ENCODE measurements at places on chromosomes 12 and 14.

DNA sequence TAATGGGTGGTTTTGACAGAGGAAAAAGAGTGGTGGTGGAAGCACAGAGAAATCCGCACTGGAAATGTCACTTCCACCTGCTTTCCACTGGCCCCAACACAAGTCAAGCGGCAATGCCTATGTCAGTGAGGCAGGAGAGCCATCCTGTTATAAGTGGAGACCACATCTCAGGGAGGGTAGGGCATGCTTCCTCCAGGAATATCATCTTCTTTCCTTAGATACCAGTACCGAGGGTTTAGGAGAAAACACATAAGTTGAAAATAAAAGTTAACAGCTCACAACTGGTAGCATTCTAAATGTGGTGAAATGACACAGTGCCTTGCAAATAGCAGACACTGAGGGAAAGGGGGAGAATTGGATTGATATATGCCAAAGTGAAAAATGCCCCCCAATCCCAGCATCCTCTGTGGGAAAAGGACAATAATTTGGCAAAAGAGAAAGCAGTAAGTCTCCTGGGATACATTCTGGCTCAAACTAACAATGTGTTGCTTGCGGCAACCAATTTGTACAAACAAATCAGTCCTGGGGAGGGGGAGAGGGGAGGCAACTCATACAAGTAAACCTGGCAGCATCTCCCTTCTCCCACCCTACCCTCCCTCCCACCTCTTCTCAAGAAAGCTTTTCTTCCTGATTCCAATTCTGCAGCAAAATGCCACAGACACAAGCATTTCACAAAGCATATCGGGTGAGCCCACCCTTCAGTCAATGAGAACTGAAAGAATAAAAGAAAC is 57.1 kb downstream of the STON2 start:
- no peak for DNase-seq

DNA sequence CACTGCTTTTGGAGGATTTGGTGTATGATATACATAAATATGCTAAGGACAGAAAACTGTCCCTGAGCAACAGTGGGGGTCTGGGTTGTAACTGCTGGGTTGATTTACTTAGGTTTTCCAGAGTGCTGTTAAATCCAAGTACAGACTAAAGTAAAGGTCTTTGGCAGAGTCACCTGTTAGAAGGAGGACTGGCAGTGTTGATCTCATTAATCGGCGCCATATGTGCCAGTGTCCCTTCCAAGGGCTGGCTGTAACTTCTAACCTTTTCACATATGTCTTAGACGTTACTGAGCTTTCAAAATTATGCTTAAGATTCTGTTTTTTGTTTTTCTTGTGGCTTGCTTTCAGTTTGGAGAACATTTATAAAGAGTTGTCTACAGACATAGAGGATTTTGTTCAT is 5.1 kb downstream of the UNG start:
- no peak for DNase-seq

- peak; percentile 52 for DNase-seq
Measured at GRCh38 chr14:105974902-105975301, 448.5 kb downstream of the TMEM121 start.

GRCh38 chr12:120536064-120536791 is 2.1 kb downstream of the RNF10 start:
- DNase-seq, result no peak

DNA sequence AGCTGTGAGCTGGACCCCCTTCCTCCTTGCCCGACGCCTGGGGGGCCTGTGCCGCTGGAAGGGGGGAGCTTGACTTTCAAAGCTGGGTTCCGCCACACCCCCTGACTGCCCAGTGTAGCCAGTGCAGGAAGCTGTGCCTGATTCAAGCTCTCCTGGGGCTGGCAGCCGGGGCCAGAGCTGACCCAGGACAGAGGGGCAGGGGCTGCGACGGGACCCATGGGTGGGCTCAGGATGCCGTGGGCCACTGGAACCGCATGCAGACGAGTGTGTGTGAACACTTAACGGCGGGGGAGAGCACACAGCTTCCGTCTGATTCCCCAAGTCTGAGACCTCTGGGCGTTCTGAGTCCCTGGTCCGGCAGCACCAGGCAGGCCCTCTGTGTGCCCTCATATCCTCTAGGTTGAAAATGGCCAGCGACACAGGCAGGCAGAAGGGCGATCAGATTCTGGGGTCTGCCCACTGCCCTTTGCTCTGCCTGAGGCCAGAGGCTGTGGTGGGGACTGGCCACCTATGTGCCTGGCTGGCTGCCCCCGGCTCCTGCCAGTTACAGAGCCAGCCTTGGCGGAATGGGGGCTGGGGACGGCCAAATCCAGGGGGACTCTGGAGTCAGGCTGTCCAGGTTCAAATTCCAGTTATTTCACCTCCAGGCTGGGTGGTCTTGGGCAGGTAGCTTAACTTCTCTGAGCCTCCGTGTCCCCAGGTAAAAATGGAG is 54.0 kb downstream of the CYP46A1 start:
- DNase-seq, result no peak

DNA sequence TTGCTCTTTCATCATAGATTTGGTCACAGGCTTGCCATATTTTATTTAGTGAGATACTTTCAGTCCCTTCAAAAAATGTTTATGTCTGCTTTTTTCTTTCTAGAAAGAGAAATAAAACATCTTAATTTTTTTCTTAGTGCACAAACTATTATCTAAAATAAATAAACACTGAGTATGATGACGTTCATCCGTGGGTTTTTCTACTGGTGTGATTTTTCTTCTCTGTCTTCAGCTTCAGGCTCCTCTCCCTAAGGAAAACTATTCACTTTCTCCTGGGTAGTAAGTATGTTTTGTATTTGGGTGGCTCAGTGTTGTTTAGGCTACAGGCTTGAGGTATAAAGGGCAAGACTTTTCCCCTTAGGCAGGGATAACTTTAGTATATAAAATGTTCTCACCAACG is 154.7 kb downstream of the DACT1 start:
- no peak for DNase-seq

DNA sequence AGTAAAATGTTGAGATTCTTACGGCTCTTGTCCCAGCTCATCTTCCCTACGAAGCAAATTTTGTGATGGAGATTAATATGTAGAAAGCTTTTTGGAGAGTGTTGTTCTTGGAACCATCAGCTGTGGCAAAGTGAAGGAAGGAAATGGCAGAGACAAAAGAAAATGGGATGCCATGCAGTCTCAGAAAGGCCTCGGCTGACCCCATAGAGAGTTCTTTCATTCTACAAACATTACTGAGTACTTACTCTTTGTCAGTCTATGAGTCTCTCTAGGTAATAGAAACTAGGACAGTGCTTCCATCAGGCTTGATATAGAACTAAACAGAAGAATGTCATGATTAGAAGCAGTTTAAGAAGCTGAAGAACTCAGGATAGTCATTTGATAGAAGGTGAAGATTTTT is 134.1 kb downstream of the PLEKHA5 start:
- no peak for DNase-seq

- peak; percentile 9 for DNase-seq
Measured at GRCh38 chr12:45518291-45519235, 210.9 kb upstream of the ARID2 start.

DNA sequence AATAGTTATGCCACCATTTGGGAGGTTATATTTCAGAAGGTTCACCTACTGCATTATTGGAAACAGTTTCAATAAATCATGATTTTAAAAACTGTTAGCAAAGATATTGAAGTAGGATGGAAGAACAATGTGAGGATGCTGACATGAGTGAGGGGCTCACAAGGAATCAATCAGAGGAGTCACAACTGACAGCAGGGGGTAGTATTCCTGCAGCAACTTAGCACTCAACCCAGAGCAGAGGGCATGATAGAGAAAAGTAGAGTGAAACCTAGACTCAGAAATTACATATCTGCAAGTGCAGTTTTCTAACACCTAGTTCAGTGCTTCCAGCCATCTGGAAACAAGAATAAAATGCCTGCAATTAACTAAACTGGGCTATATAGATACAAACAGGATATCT is 772.5 kb upstream of the USP15 start:
- no peak for DNase-seq

DNA sequence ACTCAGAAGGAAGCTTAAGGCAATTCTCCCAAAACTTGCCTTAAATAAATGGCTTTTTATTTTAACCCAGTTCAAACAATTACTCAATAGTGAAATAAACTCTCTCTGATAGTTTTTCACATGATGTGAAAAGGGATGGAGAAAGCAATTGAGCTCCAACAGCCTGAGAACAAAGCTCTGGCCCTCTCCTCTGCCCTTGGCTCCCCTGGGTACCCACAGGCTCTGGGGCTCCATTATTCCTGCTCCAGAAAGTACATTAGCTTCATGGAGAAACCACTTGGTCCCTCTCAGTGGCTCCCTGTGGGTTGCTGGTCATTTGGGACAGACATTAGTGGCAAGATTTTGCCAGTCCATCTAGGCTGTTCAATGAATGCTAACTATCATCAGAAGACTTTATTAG is 242.8 kb downstream of the ATP23 start:
- DNase-seq, result no peak

All from stimulated activated CD8-positive, alpha-beta memory T cell treated with anti-CD3 and anti-CD28 coated beads, Interleukin-7, amount 100 ng/mL, for 1 hour (primary cell).